CD4-positive, alpha-beta memory T cell (primary cell): ENCODE measurements at places on chromosomes 7 and 10.

DNA sequence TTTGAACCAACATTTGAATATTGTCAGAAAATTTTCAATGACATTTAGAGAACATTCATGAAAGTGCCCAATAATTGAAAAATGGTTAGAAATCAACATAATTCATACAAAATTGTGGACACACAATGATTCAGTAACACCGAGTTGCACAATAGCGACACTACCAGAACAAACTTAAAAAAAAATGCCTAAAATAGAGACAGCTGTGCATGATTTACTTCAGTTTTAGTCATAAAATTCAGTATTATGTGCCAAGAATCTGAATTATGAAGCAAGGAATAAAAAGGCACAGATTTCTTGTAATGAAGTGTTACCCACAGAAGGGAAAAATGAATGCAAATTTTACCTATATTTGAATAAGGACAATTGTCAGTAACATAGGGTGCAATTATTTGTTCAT, 396.0 kb downstream of the SEMA3D start:
- DNase-seq = no peak

- DNase-seq = no peak
These were observed 30.7 kb upstream of the APBB1IP start for GRCh38 chr10:26407406-26407969.

- no peak for DNase-seq
These were observed 33.3 kb upstream of the CAPZA2 start for GRCh38 chr7:116829041-116829440.

- DNase-seq = no peak
These were observed 3.6 kb downstream of the BHLHA15 start for GRCh38 chr7:98214811-98215321.

DNA sequence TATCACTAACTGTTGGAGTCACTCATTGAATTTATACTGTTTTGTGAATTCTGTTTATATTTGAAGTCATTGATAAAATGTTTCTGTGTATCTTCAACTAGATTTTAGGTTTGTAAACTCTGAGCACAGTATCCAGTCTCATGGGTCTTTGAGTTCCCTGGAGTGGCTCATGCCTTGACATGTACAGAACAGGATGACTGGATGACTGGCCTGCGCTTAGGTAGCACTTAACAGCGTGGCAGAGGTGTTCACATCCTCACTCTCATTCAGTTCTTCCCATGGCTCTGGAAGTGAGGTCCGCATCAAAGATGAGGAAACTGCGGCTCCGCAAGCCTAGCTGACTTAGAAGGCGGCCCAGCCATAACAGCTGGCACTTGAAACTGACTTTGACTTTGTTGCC, 576.9 kb downstream of the SUGCT start:
- DNase-seq = no peak

DNA sequence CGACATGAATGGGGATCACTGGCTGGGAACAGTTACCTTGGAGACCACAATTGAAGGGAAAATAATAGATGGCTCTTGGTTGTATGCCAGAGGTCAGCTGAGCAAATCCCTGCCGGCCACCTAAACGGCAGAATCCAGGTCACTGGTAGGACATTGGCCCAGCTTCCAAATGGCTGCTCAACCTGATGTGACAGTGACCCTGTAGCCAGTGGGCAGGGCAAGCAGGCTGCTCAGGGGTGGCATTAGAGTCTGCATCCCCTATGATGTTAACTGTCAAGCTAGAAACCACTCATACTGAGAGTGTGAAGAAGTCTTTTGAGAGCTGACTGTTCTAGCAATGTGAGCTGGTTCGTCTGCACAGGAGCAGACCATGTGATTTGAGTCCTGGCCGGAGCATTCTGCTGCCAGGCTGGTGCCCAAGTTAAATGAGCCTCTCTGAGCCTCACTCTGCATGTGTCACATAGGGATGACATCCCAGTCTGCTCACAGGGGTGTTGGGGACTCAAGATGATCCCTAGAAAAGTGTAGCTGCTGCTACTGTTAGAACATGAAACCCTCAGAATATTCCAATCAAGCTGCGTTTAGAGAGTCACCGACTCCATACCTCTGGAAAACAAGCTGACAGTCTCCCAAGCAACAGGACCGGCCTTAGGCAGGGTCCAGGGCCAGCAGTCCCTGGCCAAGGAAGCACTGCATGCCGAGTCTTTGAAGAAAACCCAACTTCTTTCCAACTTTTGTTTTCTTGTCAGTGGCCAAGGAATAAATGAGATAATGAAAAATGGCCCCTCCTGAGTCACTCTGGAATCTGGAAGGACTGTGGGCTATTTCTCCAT, 69.7 kb downstream of the VWA2 start:
- DNase-seq = no peak

GRCh38 chr7:130297628-130298543, 4.9 kb downstream of the CPA4 start:
- no peak for DNase-seq
